GM12891 (cell line): ENCODE measurements at places on chromosomes 5 and 9.

DNA sequence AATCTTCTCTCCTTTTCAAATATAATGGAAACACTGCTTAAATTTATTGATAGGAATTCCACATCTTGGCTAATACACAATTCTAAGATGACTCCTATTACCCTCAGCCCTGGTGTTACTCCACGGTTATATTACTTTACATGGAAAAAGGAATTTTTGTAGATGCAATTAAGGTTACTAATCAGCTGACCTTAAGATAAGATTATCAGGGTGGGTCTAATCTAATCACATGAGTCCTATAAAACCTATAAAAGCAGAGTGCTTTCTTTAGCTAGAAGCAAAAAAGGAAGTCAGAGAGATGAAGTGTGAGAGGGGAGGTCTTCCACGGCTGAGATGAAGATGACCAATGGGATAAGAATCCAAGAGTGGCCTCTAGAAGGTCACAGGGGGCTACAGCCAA lies 268.6 kb downstream of the PDE4D start:
- no peak for DNase-seq

DNA sequence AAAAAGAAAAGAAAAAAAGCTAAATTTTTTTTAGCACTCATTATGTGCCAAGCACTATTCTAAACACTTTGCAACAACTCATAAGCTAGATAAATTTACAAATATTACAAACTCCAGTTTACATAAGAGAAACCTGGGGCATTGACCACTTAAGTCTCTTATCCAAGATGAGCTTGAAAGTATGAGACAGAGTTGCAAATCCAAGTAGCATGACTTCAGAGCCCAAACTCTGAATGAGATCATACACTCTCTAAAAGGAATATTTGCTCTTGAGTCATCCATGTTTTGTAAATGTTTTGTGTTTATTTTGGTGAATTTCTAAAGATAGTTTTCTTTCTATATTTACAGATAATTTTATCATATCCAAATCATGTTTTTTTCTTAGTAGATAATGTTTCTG lies 4.0 kb upstream of the SHOC1 start:
- no peak for DNase-seq

- DNase-seq, result no peak
Observed at GRCh38 chr5:167311340-167311739, 980.1 kb upstream of the WWC1 start.

DNA sequence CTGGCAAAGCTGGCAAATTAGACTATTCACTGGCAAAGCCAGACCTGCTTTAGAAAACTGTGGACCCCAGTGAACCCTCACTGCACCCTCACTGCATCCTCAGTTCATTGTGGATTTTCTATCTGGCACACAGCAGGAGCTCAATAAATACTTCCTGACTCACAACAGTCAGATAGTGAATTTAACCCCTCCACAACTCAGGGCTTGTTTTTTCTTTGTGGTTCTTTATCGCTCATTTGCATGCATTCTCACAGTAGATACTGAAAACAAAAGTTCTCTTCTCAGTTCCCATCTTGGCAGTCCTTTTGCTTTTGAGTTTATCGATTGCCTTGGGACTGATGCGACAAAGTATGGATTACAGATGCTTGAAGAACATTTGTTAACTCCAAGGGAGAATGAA lies 99.8 kb downstream of the ACTL7B start:
- DNase-seq, result no peak

DNA sequence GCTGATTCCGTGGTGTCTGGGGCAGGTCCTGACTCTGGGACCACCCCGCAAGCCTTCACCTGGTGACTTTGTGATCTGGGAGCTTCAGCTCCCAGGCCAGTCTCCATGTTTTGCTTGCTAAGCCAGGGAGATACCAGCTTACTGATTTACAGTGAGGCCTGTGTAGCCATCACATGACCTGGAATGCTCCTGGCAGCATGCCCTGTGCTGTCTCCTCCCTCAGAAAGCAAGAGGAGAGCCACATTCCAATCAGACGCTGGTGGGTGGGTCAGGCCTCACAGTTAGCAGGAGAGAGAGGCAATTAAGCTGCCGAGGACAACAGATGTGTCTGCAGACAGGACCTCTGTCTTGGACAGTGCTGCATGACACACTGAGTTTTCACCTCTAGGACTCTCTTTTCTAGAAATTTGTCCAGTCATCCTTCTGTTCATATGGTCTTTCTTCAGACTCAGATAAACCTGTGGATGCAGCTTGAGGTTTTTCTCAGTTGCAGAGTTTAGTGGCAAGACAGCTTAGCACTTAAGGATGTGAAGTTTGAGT lies 24.4 kb upstream of the GRPEL2 start:
- no peak for DNase-seq

GRCh38 chr5:126857472-126858410 lies 80.8 kb downstream of the LMNB1 start:
- DNase-seq, result no peak

- DNase-seq, result no peak
Observed at GRCh38 chr9:136196404-136197083, 8.4 kb downstream of the LHX3 start.

- DNase-seq, result no peak
Observed at GRCh38 chr5:4625206-4625896, 514.8 kb upstream of the ADAMTS16 start.

- DNase-seq, result no peak
Observed at GRCh38 chr9:37464426-37465248, 613 bp downstream of the ZBTB5 start.

GRCh38 chr5:120913396-120913795 lies 449.3 kb downstream of the PRR16 start:
- DNase-seq, result no peak

GRCh38 chr5:151295791-151296477 lies 7.6 kb downstream of the SLC36A3 start:
- no peak for DNase-seq

- DNase-seq, result no peak
Observed at GRCh38 chr9:5485378-5486085, 24.8 kb upstream of the PDCD1LG2 start.

- no peak for DNase-seq
Observed at GRCh38 chr5:33939556-33940262, 3.5 kb downstream of the RXFP3 start.

DNA sequence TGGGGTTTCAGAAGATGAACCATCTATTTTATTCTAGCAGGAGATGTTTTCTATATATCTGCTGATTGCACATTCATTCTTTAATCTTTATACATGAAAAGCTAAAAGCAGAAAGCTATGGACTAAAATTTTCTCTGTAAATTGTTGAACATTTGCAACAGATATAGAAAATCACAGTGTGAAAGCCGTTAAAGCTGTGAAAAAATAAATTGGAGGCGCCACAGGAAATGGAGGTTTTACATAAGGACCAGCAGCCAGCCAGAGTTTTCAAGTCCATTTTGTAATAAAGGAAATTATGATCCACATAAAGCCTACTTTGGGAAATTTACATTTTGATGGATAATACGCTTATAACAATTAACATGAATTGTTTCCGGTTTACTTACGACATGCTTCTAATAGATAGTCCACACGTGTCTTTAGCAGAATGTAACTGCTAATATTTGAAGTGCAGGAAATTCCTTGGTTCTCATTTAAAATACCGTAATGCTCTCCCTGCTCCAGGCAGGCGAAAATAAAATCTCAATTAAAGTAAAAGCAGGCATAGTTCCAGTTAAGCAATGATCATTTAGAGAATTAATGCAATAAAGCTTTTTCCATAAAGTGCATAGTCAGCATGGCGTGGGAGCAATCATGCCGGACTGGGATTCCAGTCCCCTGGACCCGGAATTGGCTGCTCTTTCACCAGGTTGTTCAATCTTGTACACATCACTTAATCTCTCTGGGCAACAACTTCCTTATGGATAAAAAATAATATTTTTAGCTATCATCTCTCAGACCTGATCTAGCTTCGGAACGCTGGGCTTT lies 445.4 kb downstream of the ZNF608 start:
- no peak for DNase-seq

- DNase-seq, result no peak
Observed at GRCh38 chr9:77817590-77818311, 169.6 kb upstream of the GNA14 start.

DNA sequence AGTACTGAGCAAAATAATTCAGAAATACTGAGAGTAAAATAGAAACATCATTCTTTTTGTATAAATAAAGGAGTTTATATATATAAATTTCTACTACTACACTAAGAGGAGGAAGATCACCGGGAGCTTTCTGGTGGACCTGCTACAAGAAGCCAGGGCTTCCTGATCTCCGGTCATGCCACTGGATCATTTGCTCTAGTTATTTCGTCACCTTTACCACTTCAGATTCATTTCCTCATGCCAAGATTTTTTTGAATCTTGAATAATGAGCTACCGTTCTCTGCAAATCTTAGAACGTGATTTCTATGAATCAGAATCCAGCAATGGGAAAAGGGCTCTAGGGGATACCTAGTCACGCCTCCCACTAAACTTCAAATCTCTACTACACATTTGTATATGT lies 51.9 kb upstream of the TBC1D9B start:
- no peak for DNase-seq

DNA sequence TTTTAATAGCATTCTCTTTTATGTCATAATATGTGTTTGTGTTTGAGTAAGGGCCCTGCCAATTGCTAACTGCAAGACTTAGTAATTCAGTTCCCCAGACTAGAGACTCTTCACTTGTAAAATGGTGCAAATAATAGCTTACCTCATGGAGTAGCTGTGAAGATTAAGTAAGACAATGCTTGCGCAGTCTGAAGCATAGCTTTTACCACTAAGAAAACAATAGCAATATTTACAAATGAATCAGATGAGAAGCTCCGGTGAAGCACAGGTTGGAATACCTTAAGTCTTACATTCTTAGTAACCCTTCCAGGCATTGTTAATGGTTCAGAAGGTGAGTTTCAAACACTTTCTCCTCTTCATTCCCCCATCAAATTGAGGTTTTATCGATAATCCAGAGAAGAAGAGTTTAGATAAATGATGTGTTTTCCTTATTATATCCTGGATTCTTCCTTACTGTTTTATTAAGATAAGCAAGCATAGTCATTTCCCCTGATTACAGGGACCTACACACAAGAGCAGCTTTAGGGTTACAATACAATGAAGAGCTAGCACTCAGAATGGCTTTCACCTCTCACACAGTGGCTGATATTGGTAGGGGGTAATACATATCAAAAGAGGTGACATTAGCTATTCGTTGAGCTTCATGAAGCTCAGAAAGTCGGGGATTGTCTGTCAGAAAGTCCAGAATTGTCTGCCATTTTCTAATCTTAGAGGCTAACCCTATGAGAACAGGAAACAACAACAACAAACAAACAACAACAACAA lies 96.4 kb upstream of the EDIL3 start:
- DNase-seq, result no peak

GRCh38 chr9:100346836-100347235 lies 5.9 kb downstream of the TEX10 start:
- no peak for DNase-seq

DNA sequence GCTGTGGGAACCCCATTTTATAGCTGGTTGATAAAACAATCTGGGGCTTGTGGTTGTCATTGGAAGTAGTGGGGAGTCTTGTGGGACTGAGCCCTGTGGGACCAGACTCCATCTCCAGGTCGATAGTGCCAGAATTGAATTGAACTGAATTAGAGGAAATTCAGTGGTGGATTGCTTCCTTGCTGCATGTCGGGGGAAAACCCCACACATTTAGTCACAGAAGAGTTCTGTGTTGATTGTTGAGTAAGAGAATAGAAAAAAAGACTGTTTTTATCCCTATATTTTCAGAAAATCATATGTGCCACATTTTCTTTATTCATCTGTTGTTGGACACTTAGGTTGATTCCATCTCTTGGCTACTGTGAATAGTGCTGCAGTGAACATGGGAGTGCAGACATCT lies 209.7 kb downstream of the ARHGEF28 start:
- DNase-seq, result no peak

DNA sequence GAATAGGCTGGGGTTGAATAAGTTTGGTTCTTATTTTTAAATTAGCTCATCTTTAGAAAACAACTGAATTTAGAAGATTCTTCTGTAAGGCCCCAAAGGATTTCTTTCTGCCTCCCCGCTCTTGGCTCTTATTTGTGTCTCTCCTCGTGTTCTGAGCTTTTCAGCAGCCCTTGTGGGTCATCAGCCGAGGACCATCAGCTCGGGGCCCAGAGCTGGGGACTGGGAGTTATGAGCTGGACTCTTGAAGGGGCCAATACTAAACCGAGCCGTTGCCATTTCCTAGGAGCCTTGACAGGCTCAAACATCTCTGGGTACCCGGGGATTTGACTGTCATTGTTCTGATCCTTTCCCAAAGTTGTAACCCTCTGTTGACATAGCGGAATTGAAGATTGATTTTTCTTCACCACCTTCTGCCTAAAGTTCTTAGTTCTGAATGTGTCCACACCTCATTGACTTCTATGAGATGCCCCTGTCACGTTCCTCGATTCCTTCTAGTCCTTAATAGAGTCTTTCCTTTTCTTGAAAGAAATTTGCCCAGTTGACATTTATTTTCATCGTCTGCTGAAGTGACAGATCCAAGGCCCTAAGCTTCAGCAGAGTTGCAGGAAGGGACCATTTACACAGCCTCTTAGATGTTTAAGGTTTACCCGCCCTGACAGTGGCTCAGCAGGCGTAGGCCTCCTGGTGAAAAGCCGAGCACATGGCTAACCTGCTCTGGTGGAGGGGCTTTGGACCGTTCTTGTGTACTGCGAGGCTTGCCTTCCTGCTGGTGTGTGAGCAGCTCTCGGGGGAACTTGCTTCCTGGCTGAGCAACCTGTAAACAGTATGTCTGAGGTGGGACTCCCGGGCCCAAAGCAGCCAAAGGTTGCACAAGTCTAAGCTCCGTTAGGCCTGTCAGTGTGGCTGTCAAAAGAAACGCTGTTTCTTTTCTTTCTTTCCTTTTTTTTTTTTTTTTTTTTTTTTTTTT lies 24.0 kb downstream of the ABL1 start:
- no peak for DNase-seq

DNA sequence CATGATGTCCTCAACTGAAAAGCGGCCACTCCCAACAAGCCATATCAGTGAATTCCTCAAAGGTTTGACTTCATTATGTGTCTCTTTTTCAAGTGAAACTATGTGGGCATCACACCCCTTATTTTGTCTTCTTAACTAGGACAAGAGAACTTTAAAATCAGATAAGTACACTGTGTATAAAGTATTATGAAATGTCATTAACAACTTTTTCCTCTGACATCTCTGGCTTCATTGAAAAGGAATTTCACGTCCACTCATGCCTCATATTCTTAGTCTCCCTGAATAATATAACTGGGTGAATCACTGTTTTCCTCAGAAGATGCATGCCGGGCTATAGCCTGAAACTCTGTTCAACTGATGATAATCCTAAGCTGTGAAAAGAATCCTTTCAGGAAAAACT lies 415.8 kb downstream of the ACTL7B start:
- no peak for DNase-seq

- DNase-seq, result no peak
Observed at GRCh38 chr9:137299203-137299565, 2.9 kb downstream of the NRARP start.
